Activated CD8-positive, alpha-beta memory T cell treated with anti-CD3 and anti-CD28 coated beads for 1 hour (primary cell): ENCODE measurements at places on chromosomes 12 and 14.

- no peak for DNase-seq
These were observed 42.8 kb upstream of the SCN8A start for GRCh38 chr12:51548241-51548640.

- DNase-seq, result no peak
These were observed 28.6 kb downstream of the SLC35F4 start for GRCh38 chr14:57837267-57837666.

DNA sequence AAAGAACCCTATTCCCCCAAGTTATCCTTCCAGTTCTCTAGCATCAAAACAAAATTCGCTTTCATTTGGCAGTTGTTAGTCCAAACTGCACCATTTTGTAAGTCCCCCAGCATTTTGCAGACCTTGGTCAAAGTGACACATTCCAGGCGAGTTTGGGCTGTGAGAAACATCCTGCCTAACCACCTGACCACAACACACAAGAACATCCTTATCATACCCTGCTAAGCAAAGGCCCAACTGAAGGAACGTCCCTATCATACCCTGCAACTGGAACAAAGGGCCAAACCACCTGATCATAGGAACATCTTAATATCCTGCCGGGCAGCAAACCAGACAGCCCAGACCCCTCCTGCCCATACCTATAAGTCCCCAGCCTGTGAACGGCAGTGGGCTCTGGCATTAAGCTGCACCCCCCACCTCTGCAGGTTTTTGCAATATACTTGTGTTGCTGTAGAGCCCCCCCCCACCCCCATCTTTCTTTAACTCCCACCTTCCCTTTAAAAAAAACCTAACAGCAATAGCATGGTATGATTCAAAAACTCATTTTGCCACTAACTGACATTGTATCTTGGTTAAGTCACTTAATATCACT lies 2.7 kb downstream of the PCNX4 start:
- DNase-seq, result no peak

DNA sequence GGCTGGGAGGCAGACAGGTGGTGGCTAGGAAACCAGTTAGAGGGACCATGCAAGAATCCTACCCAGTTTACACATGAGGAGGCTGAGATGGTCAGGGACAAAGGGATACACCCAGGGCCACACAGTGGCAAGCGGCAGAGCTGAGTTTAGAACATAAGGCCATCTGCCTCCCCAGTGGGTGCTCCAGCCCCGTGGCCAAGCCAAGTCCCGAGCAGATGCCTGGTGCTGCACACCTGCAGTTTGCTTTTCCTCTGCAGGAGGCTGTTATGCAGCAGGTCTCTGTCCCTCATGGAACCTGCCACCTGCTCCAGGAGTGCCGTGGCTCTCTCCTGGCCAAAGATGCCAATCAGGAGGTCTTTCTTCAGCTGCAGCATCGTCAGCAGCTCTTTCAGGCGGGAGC lies 70.8 kb downstream of the SYNE3 start:
- no peak for DNase-seq

- DNase-seq, result no peak
These were observed 7.8 kb downstream of the ARG2 start for GRCh38 chr14:67627519-67627918.
